ENCODE measurements at places on chromosomes 3 and 15. TPM values are rescaled to one million over a fixed set of nuclear protein-coding genes. Genes with fewer than 3 reads are reported as not detected.

The OR4F15 gene
- not detected for total RNA-seq

The FBXO40 gene
- total RNA-seq, result not detected

The ACKR2 gene
- total RNA-seq, result 0.44 TPM

The RAB6B gene
- 7.6 TPM for total RNA-seq

The CPN2 gene
- not detected for total RNA-seq

The C3orf52 gene
- 11.7 TPM for total RNA-seq

The COLQ gene
- total RNA-seq, result 1.6 TPM

The CYFIP1 gene
- total RNA-seq, result 53.1 TPM

The MORC1 gene
- not detected for total RNA-seq

The SCAANT1 gene
- not detected for total RNA-seq

The MAP1A gene
- total RNA-seq, result 1.9 TPM

The C15orf62 gene
- total RNA-seq, result 0.76 TPM

The NSMCE3 gene
- 10.9 TPM for total RNA-seq

The RASGRF1 gene
- total RNA-seq, result 0.09 TPM

The DNASE1L3 gene
- not detected for total RNA-seq

The GPR176 gene
- total RNA-seq, result 0.53 TPM

The GRK7 gene
- total RNA-seq, result not detected

The SERPINI2 gene
- total RNA-seq, result not detected

The GOLGA6L4 gene
- 1.8 TPM for total RNA-seq

The PLCH1 gene
- total RNA-seq, result 0.09 TPM

The C3orf22 gene
- not detected for total RNA-seq

The NLGN1 gene
- not detected for total RNA-seq

The PP2D1 gene
- not detected for total RNA-seq

The ERICH6 gene
- 0.39 TPM for total RNA-seq

The NRG4 gene
- total RNA-seq, result not detected

The MLF1 gene
- total RNA-seq, result 3.4 TPM

The SHC4 gene
- 8.9 TPM for total RNA-seq

The C3orf20 gene
- total RNA-seq, result 0.07 TPM

The SNX22 gene
- total RNA-seq, result 0.98 TPM

The RPL39L gene
- total RNA-seq, result 11.0 TPM

The C3orf85 gene
- total RNA-seq, result not detected

The STRA6 gene
- total RNA-seq, result not detected

The PLA2G4D gene
- not detected for total RNA-seq

The FAM3D gene
- not detected for total RNA-seq

The DPPA4 gene
- total RNA-seq, result not detected

The TM2D3 gene
- 40.4 TPM for total RNA-seq

The SLC2A2 gene
- not detected for total RNA-seq

Measured in activated T-helper 2 cell treated with anti-CD3 and anti-CD28 coated beads, Interferon-gamma antibody, Interleukin-2, Interleukin-4, amounts not matched to agents 10 μg/mL and 5 μg/mL and 100 μg/mL, durations not matched to agents 14 hours and 24 hours and 36 hours (primary cell).